ENCODE measurements at places on chromosomes 5 and 9. TPM values are rescaled to one million over a fixed set of nuclear protein-coding genes. Genes with fewer than 3 reads are reported as not detected.

DNA sequence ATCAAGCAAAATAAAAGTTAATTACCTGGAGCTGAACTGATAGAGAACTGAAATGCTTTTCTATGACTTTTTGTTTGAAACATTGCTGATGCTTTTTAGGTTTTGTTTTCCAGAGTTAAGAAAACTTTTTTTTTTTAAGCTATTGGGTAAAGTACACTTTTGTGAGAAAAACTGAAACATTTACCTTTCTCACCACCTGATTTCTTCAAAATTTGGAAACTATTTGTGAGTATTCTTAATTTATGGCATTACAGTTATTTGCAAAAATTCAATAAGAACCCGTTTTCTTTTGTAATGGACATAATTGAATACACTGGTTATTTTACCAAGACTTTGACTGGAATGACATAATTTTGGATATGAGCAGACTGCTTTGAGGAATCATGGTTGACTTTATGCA lies 6.6 kb downstream of the C9orf153 start:
- H3K27me3 ChIP-seq: no peaks in the 10 kb centered on the region
- no peak for DNase-seq
- no peak overlapping the region for H3K27ac ChIP-seq
- H3K36me3 ChIP-seq: no peaks in the 10 kb centered on the region

- H3K4me3 ChIP-seq: no peak overlapping the region
- H3K27ac ChIP-seq: no peak overlapping the region
- no peaks in the 10 kb centered on the region for H3K36me3 ChIP-seq
Measured at GRCh38 chr9:109141375-109141774, 21.6 kb upstream of the TMEM245 start.

- no peak overlapping the region for H3K27ac ChIP-seq
- no peak for DNase-seq
- peaks cover 4% of the 10 kb centered on the region for H3K36me3 ChIP-seq
- peaks cover 15% of the 10 kb centered on the region for H3K4me1 ChIP-seq
- no peak overlapping the region for H3K4me3 ChIP-seq
Measured at GRCh38 chr9:35350212-35350611, 139.7 kb upstream of the RUSC2 start.

GRCh38 chr9:93451849-93452709 lies 594 bp downstream of the FAM120A start:
- peaks cover 40% of the 10 kb centered on the region for H3K4me1 ChIP-seq
- H3K27ac ChIP-seq: peak overlapping the region; percentile 96
- H3K4me3 ChIP-seq: peak overlapping the region; percentile 86
- H3K27me3 ChIP-seq: no peaks in the 10 kb centered on the region
- peaks cover 9% of the 10 kb centered on the region for H3K36me3 ChIP-seq

DNA sequence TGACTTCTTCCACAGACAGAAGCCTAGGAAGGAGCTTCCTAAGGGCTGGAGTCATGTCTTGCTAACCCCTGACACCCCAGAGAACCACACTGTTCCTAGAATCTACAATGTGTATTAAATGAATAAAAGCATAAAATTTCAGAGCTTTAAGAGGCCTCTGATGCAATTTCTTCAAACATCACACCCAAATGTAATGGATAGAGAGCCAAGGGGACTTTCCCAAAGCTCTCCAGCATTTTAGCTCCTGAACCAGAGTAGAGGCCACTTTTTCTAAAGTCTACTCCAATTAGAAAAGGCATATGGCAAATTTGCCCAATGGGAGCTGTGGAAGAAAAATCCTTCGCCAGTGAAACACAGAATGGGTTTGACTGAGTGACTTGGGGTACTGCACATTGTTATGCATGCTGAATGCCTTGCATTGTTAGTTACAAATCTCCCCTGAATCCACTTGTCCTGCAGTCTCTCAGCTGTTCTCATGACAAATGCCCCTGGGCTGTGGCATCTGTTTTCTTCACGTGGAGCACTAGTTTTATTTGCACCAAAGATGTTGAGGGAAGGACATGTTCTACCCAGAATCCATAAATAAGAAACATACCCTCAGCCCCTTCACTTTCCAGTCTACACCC lies 334.0 kb downstream of the ASTN2 start:
- no peaks in the 10 kb centered on the region for H3K36me3 ChIP-seq
- no peak for DNase-seq
- H3K4me1 ChIP-seq: no peaks in the 10 kb centered on the region
- no peak overlapping the region for H3K27ac ChIP-seq
- H3K4me3 ChIP-seq: no peak overlapping the region

- no peaks in the 10 kb centered on the region for H3K27me3 ChIP-seq
- DNase-seq: no peak
- peak overlapping the region; percentile 98 for H3K4me3 ChIP-seq
- no peak overlapping the region for H3K27ac ChIP-seq
- peaks cover 47% of the 10 kb centered on the region for H3K4me1 ChIP-seq
Measured at GRCh38 chr9:111632695-111633388, 1.7 kb downstream of the DNAJC25 start.

DNA sequence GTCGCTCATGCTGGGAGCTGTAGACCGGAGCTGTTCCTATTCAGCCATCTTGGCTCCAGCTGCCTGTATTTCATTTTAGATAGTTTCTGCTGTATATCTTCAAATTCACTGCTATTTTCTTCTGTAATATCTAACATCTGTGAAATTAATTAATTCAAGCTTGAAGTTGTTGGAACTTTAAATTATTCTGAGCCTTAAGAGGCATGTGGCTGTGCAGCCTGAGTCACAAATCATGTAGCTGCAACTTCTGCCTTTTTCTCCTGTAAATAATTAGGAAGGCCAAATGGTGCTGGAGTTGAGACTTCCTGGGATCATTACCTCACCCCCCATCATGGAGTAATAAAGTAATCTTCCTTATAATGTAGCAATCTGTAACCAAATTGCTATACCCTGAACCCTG lies 183.3 kb upstream of the PCSK5 start:
- H3K27me3 ChIP-seq: peaks cover 5% of the 10 kb centered on the region
- no peak for DNase-seq
- no peak overlapping the region for H3K27ac ChIP-seq

- peaks cover 30% of the 10 kb centered on the region for H3K27me3 ChIP-seq
- DNase-seq: no peak
- H3K27ac ChIP-seq: no peak overlapping the region
- H3K36me3 ChIP-seq: no peaks in the 10 kb centered on the region
- H3K4me3 ChIP-seq: no peak overlapping the region
- H3K4me1 ChIP-seq: no peaks in the 10 kb centered on the region
Measured at GRCh38 chr9:21233258-21233657, 5.2 kb upstream of the IFNA17 start.

- H3K36me3 ChIP-seq: peaks cover 1% of the 10 kb centered on the region
- no peaks in the 10 kb centered on the region for H3K27me3 ChIP-seq
- H3K4me3 ChIP-seq: peak within 1 kb of the TSS; percentile 82
- peak within 1 kb of the TSS; percentile 88 for H3K27ac ChIP-seq
Measured at GRCh38 chr9:93096131-93096802, at the start of gene CARD19. CARD19 (plus strand) TSS chr9:93096217; CDS start chr9:93096346, 129 bp downstream.

DNA sequence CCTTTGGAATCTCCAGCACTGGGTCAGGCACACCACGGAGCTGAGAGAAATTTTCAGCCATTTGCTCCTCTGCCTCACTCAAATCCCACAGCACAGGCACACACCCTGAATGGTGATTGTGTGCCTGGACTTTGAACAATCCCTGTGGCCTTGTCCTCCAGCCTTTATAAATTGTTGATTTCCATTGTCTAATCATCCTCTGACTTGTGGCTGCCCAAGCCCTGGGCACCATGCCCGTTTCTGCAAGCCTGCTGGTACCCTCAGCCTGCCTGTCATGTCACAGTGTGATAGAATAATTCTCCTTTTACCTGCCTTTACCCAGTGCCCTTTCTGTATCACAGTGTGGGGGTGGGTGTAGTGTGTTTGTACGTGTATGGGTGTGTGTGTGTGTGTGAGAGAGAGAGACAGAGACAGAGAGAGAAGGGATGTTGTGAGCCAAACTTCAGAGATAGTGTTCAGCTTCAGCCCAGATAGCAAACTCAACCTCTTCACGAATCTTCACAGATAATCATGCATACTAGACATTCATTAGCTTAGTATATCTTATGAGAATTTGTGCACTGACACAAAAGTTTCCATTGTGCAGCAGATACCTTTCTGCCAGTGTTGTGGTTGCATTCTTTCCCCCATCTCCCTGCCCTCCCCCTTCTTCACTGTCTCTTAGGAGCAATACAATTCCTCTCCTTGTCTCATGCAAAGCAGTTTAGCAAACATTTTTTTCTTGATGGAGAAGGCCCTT lies 27.8 kb upstream of the SLC44A1 start:
- no peak overlapping the region for H3K27ac ChIP-seq
- no peaks in the 10 kb centered on the region for H3K36me3 ChIP-seq
- H3K4me3 ChIP-seq: no peak overlapping the region

DNA sequence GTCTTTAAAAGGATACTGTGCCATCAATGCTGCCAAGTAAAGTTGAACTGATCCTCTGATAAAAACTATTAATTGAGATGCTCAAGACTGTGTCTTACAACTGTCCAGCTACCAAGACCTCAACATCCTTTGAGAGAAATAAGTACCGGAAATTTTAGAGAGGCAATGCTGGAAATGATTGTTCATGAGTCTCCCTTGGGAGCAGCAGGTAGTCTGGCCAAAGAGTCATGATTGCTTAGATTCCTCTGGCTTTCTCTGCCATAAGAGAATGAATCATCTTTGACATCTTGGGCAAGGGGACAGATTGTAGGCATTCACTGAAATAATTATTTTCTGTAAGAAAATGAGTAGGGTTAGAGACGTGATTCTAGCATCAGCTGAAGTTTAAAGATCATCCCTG lies 466.6 kb upstream of the DAB2 start:
- H3K27me3 ChIP-seq: no peaks in the 10 kb centered on the region
- peaks cover 3% of the 10 kb centered on the region for H3K36me3 ChIP-seq
- no peak overlapping the region for H3K27ac ChIP-seq
- no peak overlapping the region for H3K4me3 ChIP-seq
- H3K4me1 ChIP-seq: peaks cover 14% of the 10 kb centered on the region

DNA sequence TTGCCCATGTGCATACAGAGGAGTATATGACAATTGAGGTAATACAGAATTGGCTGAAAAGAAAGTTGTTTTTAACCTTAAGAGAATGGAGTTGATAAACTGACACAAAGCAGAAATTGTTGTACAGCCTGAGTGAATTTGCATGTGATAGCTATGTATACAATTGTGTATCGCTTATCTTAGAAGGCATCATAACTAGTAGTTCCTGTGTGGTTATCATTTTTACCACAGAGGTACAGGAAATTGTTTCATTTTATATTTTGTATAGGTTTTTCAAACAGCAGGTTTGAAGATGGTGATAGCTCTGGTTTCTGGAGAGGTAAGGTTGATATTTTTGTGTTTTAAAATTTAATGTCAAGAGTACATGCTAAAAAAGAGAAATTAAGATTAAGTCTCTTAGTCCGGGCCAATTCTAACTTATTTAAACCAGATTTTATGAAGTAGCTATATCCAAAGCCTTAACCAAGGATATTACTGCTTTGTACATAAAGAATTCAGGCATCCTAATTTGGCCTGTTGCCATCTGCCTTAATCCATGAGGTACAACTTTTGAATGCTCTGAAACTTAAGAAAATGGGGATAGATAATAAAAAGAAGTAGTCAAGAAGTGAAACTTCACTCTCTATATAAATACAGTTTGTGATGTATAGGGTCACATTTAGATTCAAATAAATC lies 26.0 kb downstream of the DDX4 start:
- no peak overlapping the region for H3K27ac ChIP-seq
- no peak overlapping the region for H3K4me3 ChIP-seq
- peaks cover 2% of the 10 kb centered on the region for H3K36me3 ChIP-seq

- peaks cover 5% of the 10 kb centered on the region for H3K4me1 ChIP-seq
- peaks cover 12% of the 10 kb centered on the region for H3K27me3 ChIP-seq
- no peak overlapping the region for H3K27ac ChIP-seq
- peaks cover 4% of the 10 kb centered on the region for H3K36me3 ChIP-seq
- DNase-seq: no peak
Measured at GRCh38 chr5:172524573-172525021, 70.3 kb upstream of the SH3PXD2B start.

DNA sequence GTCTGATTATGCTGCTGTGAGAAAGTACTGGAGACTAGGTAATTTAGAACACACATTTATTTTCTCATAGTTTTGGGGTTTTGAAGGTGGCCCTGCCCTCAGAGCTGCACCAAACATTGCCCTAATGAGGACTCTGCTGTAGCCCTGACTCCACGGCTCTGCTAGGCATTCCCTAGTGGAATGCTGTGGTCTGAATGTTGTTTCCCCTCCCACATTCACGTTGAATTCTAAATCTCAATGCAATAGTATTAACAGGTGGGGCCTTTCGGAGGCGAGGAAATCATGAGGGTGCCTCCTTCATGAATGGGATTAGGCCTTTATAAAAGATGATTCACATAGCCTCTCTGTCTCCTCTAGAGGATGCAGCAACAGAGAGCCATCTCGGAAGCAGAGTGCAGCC lies 25.7 kb downstream of the GADD45G start:
- H3K36me3 ChIP-seq: no peaks in the 10 kb centered on the region
- H3K4me3 ChIP-seq: no peak overlapping the region
- no peak for DNase-seq

DNA sequence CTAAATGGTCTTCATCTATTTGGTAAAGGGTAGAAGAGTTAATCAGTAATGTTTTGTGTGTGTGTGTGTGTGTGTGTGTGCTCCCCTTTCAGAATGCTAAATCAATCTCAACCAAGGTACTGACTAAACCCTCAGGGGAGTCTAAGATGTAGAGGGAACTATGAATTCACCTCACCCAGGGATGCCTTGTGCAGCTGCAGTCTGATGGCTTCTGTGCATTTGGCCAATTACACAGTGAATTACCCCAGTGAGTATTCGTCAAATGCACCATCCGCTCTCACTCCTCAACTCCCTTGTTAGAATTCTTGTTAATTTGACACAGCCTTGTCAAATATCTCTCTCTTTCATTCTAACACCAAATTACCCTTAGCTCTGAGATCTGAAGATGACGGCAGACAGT lies 234.6 kb downstream of the GABRB2 start:
- H3K4me1 ChIP-seq: no peaks in the 10 kb centered on the region
- DNase-seq: no peak
- H3K4me3 ChIP-seq: no peak overlapping the region
- no peak overlapping the region for H3K27ac ChIP-seq
- peaks cover 3% of the 10 kb centered on the region for H3K27me3 ChIP-seq
- no peaks in the 10 kb centered on the region for H3K36me3 ChIP-seq

GRCh38 chr9:83538172-83538889 lies at the start of gene FRMD3:
FRMD3 (minus strand) TSS chr9:83538401; CDS start chr9:83538231, 170 bp downstream.
- H3K36me3 ChIP-seq: no peaks in the 10 kb centered on the region
- peak within 1 kb of the TSS; percentile 72 for H3K4me3 ChIP-seq
- peaks cover 14% of the 10 kb centered on the region for H3K4me1 ChIP-seq
- H3K27me3 ChIP-seq: peaks cover 6% of the 10 kb centered on the region
- H3K27ac ChIP-seq: no peak within 1 kb of the TSS
- DNase-seq: no peak

GRCh38 chr5:14266171-14266570 lies 123.0 kb downstream of the TRIO start:
- H3K27me3 ChIP-seq: no peaks in the 10 kb centered on the region
- H3K4me1 ChIP-seq: peaks cover 87% of the 10 kb centered on the region
- no peak overlapping the region for H3K4me3 ChIP-seq
- H3K27ac ChIP-seq: peak overlapping the region; percentile 91
- no peak for DNase-seq

Gene CKMT2
- total RNA-seq: not detected

Gene NFX1
- 36.6 TPM for total RNA-seq

Gene FOXB2
- not detected for total RNA-seq

Gene TMC1
- total RNA-seq: not detected

Gene SMIM33
- not detected for total RNA-seq

Gene CARD6
- 0.53 TPM for total RNA-seq

Data from chondrocyte (in vitro differentiated cells).